ENCODE measurements at places on chromosomes 12 and 14. TPM values are rescaled to one million over a fixed set of nuclear protein-coding genes. Genes with fewer than 3 reads are reported as not detected.

Gene PRB2
- total RNA-seq = not detected

Gene KLHL33
- total RNA-seq = 0.99 TPM

Gene KLRD1
- 0.82 TPM for total RNA-seq

Gene SPIC
- not detected for total RNA-seq

Gene SYT10
- 2.9 TPM for total RNA-seq

Gene E2F7
- 5.2 TPM for total RNA-seq

Gene CELA1
- total RNA-seq = not detected

Gene MIS18BP1
- 38.7 TPM for total RNA-seq

Gene PPP1R1A
- 8.8 TPM for total RNA-seq

Gene FAM90A1
- 0.16 TPM for total RNA-seq

Gene LHX5
- total RNA-seq = not detected

Gene PAX9
- total RNA-seq = 0.38 TPM

Gene ASB2
- total RNA-seq = 4.1 TPM

Gene ADAMTS20
- total RNA-seq = 1.6 TPM

Gene PPP4R4
- 10.0 TPM for total RNA-seq

Gene OTUB2
- total RNA-seq = 3.8 TPM

Gene SLCO1B1
- total RNA-seq = not detected

Gene GLT1D1
- 8.6 TPM for total RNA-seq

Gene P2RX7
- total RNA-seq = 4.0 TPM
